ENCODE measurements at places on chromosomes 7 and 10.

- no peak for DNase-seq
Observed at GRCh38 chr7:105257338-105257737, 131.4 kb downstream of the SRPK2 start.

GRCh38 chr10:86785037-86785436, 28.6 kb downstream of the BMPR1A start:
- no peak for DNase-seq

DNA sequence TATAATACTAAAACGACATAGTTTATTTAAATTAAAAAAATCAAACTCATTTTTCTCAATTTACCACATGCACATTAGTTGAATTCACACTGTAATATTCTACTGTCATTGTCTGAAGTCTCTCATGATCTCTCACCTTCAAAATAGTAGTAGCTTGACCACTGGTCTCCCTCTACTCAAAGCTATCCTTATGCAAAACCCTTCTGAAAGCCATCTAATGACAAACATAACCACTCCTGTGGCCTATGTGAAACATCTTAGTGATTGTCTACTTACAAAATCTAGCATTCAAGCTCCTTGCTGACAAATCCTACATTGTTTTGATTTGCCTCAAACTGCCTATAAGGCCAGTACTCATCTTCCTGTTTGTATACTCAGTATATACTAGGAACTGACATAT, 606.0 kb upstream of the GHITM start:
- no peak for DNase-seq

GRCh38 chr7:26195182-26195581, 5.4 kb downstream of the HNRNPA2B1 start:
- DNase-seq = no peak

DNA sequence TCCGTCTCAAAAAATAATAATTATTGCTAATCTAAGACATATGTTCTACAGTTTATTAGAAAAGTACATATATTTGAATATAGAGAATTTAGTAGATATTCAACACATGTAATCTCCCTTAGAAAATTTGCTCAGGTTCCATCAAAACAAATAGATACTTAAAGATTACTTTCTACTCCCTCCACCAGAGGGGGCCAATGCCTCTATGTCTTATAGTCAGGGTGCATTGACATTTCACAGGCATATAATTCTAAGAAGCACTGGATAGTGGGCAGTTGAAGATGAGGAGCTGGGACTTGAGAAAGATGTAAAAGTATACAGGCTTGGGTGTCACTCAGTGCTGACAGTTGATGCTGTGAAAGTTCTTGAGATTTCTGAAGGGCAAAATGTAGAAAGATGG, 301.6 kb upstream of the HPS1 start:
- no peak for DNase-seq

GRCh38 chr10:114678820-114679219, 20.7 kb upstream of the ABLIM1 start:
- DNase-seq = no peak

DNA sequence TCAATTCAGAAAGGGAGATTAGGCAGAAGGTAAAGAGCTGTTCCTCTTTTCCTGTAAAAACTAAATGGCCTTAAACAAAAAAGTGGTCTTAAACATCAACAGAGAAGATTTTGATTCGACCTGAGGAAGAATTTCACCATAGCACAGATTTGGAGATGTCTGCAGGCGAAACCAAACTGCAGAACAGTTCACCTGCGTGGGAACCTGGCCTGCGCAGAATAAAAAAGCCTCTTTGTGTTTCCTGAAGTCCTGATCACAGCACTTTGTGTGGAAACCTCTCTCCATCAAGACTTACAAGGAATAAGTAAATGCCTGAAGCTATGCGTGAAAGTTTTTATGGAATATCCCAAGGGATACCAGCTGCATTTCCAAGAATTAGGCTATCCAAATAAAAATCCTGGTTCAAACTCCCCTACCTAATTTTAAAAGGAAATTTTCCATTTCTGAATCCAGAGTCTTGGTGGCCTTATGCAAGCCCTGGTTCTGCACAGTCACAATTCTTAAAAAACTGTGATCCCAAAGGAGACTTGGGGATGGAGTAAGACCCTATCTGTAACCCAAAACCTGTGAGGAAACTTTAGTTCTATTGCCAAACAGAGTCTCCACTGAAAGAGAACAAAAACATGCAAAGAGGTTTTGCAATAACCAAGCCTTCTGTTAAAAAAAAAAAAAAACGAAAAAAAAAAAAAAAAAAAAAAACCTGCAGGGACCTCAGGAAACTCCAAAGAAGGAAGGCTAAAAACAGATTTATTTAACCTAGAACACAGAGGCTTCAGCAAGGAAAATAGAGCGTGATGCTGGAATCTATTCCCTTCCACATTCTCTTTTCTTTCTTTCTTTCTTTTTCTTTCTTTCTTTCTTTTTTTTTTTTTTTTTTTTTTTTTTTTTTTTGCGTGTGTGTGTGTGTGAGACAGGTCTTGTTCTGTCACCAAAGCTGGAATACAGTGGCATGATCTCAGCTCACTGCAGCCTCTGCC, 10.4 kb downstream of the CALML3 start:
- DNase-seq = no peak

- DNase-seq = no peak
Observed at GRCh38 chr7:42338916-42339540, 102.0 kb upstream of the GLI3 start.

- DNase-seq = no peak
Observed at GRCh38 chr7:135169964-135170273, 588 bp downstream of the CYREN start.

GRCh38 chr7:51072281-51072680, 244.3 kb downstream of the COBL start:
- no peak for DNase-seq

GRCh38 chr7:128036226-128036940, 5.1 kb upstream of the LRRC4 start:
- DNase-seq = no peak

GRCh38 chr7:24757353-24758275, at the start of gene GSDME:
GSDME (minus strand) TSS chr7:24757464; CDS start chr7:24749774, 7,690 bp downstream.
- DNase-seq = no peak

- no peak for DNase-seq
Observed at GRCh38 chr10:62019685-62020359, 118.3 kb downstream of the ARID5B start.

DNA sequence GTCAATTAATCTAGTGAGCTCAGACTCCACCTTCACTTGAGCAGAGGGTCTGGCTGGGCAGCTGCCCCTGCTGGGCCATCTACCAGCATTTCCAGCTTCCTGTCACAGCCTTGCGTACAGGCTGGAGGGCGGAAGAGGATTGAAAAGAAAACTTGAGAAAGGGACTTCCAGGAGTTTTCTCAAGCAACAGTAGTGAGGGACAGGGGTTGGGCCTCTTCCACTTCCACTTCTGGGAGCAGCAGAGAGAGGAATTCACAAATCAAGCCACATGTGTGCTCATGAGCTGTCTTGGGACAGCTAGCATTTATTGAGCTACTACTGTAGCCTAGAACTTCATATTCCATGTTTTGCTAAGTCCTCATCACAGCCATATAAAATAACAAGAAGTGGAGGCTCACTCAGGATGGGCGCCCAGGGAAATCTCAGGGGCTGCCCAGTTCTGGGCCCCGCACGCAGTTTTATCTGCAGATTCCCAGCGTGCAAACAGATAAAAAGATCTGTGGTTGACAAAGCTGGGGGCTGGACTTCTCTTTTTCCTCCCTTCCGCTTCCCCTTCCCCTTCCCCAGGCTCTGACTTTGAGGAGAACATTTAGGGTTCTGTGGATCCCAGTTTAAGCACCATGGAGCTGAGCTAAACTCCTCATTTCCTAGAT, 135.8 kb downstream of the RGS10 start:
- no peak for DNase-seq

GRCh38 chr10:32971536-32972091, 13.6 kb upstream of the ITGB1 start:
- DNase-seq = no peak

DNA sequence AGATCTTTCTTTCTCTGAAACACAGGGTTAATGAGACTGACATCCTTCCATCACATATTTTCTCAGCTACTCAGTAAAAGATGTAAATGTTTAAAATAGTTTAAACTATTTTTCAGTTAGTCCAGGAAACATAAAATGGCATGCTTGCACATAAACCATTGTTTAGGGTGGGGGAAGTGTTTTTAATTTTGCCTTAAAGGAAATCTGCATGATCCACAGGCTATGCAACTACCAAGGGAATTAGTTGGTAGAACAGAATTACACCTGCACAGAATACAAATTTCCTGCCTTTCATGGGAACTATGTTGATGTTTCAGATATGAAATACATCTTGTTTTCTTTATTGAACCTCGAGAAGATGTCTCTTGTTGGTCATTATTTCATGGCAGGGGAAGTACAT, 10.6 kb downstream of the CAV1 start:
- DNase-seq = no peak

GRCh38 chr7:138951953-138952352, 29.2 kb downstream of the KIAA1549 start:
- no peak for DNase-seq

GRCh38 chr10:59266321-59266720, 89.9 kb downstream of the PHYHIPL start:
- DNase-seq = no peak

DNA sequence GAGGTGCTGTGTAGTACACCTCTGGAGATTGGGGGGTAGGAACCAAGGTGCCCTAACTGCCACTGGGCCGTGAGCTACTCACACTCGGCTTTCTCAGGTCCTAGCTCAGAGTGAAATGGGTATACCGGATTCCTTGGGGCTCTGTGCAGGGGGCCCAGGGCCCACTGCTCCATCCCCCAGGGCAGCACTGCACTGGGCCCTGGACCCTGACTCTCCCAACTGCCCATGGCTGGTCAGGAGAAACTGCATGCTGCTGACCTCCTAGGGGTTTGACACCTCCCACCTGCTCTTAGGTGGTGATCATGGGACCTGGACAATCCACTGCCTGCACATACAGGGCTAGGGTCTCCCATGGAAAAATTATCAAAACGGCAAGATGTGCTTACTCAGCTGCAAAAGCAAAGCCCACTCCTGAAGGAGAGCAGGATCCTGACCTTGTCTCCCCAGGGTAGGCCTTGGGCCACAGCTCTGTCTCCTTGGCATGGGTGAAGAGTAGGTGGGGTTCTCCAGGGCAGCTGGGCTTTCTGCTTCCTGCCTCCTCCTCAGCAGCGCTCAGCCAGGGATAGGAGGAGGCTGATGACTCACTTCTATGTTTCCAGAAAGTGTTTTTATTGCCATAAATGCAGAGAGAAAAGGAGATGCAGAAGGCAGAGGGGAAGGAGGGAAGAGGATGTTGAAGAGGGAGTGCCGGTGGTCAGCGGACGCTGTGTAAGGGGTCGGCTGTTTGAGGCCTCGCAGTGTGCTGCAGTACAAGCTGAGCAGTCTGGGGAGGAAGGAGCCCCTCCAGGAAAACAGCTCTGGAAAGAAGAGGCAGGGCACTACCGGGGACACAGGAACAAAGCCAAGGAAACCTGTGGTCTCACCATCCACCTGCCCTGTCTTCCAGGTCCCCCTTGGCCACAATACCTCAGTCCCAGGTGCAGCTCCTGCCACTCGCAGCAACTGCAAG, 107.8 kb downstream of the ARHGAP22 start:
- DNase-seq = no peak

GRCh38 chr10:69004821-69005220, 16.2 kb downstream of the KIFBP start:
- no peak for DNase-seq

GRCh38 chr7:20089431-20089830, 127.8 kb downstream of the MACC1 start:
- DNase-seq = no peak

- no peak for DNase-seq
Observed at GRCh38 chr7:93014410-93014809, 103.4 kb downstream of the SAMD9 start.

DNA sequence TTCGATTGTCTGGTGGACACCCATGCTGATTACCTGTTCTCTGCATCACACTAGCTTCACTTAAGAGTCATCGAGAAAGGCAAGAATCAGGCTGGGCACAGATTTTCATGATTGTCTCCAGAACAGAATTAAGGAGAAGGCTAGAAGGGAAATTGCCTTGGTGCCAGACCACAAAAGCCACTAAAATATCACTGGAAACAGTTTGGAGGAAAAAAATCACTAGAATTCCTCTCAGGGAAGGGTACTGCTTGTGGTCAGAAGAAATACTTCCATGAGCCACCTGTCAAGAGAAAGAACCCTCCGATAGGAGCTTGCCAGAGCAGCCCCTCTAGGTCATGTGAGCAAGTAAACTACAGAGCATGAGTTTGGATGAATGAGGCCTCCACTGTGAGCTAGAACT, 269.3 kb upstream of the TEX47 start:
- DNase-seq = no peak
